ENCODE measurements at places on chromosomes 6 and 20.

- no peak for DNase-seq
Observed at GRCh38 chr6:7085911-7086310, 21.9 kb upstream of the RREB1 start.

DNA sequence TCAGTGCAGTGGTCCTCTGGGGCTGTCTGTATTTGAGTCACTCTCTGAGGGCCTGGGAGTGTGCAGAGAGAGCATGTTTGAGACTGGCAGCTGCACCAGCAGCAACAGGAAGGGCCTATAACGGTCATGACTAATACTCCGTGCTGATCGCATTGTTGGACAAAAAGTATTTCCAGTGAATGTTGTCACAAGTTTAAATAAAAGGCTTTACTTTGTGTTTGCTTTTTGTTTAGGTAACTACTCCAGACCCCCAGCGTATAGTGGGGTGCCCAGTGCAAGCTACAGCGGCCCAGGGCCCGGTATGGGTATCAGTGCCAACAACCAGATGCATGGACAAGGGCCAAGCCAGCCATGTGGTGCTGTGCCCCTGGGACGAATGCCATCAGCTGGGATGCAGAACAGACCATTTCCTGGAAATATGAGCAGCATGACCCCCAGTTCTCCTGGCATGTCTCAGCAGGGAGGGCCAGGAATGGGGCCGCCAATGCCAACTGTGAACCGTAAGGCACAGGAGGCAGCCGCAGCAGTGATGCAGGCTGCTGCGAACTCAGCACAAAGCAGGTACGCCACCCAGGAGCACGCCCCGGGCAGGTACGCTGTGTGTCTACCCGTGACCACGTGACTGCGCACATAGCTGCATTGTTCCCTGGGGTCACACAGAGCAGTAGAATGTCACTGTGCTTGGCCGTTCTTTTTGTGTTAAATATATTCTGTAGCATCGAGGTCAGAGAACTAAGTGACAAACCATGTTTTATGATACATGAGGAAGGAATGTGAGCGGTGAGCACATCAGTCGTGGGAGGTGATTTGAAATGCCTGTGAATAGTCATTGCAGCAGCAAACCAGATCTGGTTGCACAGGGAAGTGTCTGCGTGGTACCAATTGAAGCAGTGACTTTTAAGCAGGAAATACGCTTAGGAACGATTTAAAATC is 174.7 kb downstream of the TMEM242 start:
- no peak for DNase-seq

DNA sequence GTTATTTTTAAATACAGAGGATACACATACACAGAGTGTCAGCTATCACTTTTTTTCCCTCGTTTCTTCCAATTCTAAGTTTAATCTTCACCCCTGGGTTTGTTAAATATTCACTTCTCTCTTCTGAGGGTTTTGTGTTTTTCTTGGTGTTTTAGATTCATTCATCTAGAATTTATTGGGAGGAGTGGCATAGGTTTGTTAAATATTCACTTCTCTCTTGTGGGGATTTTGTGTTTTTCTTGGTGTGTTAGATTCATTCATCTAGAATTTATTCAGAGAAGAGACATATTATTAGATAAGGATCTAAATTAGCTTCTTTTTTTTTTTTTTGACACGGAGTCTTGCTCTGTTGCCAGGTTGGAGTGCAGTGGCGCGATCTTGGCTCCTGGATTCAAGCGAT is 3.9 kb downstream of the GTF2H5 start:
- DNase-seq, result no peak

GRCh38 chr6:109714166-109714565 is 23.1 kb downstream of the FIG4 start:
- no peak for DNase-seq

DNA sequence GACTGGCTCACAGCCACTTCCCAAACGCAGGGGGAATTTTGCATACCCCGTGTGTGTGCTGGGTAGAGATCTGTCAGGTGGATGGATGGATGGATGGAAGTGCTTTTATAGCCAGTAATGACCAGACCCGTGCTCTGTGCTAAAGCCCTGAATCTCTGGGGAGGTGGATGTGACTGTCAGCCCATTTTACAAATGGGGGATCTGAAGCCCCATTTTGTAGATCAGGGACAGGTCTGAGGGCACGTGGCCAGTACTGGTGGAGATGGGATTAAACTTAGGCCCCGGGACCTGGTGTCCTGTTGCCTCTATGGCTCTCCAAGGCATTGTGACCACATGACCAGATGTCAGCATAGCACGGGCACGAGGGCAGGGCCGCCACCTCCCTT is 38.2 kb upstream of the ZBP1 start:
- peak; percentile 9 for DNase-seq

DNA sequence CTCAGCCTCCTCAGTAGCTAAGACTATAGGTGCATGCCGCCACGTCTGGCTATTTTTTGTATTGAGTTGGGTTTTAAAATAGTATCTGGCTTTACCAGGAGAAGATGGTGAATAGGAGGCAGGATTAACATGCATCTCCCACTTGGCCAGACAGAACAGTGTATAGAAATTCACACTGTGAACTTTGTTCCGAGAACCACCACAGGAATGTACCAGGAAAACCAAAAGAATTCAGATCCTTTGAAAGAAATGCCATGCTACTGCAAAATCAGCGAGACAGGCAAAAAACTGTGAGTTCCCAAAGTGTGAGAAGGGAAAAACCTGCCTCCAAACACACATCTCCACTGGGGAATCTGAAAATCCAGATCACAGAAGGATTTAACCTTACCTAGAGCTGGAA is 327.6 kb downstream of the NKAIN2 start:
- DNase-seq, result no peak

DNA sequence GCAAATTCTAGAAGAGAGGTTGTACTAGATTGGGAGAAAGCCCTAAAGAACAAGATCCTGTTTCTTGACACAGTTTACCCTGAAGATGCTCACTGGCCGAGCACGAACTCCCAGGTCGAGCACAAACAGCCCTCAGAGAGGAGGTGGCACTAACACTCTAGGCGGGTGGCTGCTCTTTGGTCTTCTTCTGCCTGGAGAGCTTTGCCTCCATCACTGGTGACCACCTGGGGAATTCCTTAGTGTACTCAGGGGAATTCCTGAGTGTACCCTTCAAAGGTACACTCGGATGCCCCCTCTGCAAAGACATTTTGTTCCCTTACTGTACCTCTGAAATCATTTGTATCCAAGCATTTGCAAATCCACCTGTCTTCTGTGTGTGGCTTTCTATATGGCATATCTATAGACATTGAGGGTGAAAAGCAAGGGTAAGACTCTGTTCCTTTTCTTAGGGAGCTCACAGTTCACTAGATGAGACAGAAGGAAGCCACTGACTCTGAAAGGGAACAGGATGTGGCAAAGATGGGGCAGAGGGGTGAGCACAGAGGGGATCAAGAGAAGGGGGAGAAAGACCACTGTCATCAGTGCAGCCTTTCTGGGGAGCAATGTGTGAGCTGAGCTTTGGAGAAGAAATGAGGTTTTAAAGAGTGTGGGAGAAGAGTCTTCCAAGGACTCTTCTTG is 169.8 kb upstream of the PROKR2 start:
- DNase-seq, result no peak

- no peak for DNase-seq
Observed at GRCh38 chr6:139841794-139842215, 467.4 kb upstream of the CITED2 start.

- no peak for DNase-seq
Observed at GRCh38 chr6:4010689-4011090, 68.2 kb downstream of the FAM217A start.

DNA sequence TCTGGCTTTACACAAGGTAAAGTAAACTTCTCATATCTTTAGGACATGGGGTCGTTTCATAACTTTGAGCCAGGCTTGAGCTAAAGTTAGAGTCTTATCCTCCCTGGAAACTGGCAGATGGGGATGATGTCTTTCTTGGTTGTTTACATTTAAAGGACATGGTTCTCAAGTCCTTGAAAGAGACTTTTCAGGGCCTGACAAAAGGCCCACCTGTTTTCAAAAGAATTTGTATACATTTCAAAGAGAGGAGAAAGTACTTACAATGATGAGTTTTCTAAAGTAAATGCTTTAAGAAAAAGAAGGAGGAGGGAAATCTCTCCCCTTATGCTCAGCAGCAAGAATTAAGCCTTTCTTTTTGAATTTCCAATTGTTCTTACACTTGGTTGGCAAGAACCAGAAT is 45.7 kb upstream of the TINAG start:
- DNase-seq, result no peak

- DNase-seq, result no peak
Observed at GRCh38 chr6:8583291-8583690, 147.9 kb upstream of the SLC35B3 start.

- no peak for DNase-seq
Observed at GRCh38 chr6:36848658-36849441, 9.6 kb upstream of the CPNE5 start.

DNA sequence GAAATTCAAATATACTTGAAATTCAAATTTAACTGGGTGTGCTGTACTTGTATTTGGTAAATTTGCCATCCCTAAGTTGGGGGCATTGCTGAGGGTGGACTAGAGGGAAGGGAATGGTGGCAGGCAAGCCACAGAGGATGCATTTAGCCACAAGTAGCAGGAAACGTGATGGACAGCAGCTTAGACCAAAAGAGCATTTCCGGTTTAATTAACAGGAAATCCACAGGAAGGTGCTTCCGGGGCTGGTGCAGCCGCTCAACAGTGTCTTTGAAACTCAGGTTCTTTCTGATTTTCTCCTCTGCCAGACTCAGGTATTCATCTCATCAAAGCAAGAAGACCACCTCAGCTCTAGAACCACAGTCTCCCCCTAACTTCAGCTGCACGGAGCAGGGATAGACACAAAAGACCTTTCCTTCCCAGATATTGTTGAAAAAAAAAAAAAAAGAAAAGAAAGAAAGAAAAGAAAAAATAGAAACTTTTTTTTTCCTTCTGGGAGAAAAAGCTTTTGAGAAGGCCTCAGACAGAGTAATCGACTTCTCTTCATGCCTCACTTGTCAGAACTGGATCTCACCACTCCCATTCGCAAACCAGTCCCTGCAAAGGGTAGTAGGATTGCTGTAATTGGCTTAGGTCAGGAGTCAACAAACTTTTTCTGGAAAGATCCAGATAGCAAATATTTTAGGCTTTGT is 8.0 kb upstream of the BCAS1 start:
- DNase-seq, result no peak

GRCh38 chr6:144065213-144065660 is 30.1 kb downstream of the SF3B5 start:
- no peak for DNase-seq

DNA sequence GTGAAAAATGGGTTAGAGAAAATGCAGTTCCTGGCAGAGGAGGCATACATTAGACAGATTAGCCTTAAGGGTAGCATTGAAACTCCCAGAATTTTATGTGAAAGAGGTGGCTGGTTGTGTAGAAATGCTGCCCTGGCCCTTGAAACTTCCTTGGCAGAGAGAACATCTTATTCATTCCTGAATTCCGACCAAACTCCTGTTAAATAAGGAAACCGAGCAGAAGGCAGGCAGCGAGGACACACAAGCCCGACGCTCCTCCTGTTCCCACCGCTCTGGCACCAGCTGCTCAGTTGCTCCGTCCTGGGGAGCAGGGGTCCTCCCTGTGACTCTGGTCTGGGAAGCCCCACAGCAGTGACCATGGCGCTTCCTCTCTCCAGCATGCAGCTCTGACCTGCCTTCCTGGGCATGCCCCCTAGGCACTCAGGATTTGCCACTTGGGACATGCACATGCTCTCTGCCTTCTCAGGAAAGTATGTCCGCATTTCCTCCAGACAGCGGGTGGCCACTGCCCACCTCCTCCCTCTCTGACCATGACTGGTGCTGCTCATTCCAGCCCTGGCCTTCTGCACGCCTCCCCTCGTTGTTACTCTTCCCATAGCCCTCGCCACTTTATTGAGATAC is 35.2 kb upstream of the CLDN20 start:
- no peak for DNase-seq

GRCh38 chr20:13492001-13492481 is 146.7 kb downstream of the TASP1 start:
- peak; percentile 40 for DNase-seq

- no peak for DNase-seq
Observed at GRCh38 chr20:33645396-33645795, 16.7 kb upstream of the C20orf144 start.

- no peak for DNase-seq
Observed at GRCh38 chr20:61162451-61162850, 89.6 kb upstream of the CDH4 start.

GRCh38 chr6:78430521-78430920 is 436.8 kb upstream of the IRAK1BP1 start:
- DNase-seq, result no peak

DNA sequence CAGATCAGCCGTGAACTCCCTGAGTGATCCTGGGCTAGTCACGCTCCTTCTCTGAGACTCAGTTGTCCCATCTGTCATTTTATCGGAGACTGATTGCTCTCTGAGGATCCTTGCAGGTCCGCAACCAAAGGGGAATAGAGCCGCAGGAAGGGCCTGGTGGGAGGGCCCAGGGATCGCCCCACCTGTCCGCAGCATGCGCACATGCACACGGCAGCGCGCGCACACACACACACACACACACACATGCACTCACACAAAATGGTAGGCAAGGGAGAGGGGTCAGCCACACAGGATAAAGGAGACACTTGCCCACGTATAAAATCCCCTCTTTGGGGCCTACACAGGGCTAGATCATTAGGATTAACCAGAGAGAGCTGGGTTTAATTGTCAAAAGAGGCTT is 95.6 kb upstream of the FOXP4 start:
- no peak for DNase-seq

DNA sequence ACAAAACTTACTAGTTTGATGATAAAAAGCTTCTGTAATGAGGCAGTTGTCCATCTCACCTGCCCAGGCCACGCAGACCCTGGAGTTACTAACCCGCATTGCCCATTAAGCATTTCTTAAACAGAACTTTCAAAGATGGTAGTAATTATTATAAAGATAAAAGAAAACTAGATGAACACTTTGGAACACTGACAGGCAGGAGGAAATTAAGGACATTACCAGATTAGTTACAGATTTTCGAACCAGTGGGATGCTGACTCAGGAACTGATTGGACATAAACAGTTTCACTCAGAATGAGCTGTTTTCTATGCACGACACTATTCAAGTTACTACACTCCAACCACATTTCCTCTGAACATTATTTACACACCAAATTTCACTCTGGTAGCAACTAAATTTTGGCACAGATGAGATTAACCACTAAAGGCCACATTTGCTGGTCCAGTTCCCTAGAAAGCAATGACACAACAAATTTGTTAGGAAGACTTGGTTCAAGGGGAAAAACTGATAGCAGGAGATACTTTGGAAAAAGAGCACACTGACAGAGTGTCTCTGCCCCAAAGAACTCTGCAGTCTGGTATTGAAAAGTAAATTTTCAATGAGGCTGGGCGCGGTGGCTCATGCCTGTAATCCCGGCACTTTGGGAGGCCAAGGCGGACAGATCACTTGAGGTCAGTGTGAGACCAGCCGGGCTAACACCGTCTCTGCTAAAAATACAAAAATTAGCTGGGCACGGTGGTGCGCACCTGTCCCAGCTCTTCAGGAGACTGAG is 3.0 kb downstream of the ROMO1 start:
- no peak for DNase-seq

GRCh38 chr20:10658876-10659632 is 14.7 kb downstream of the JAG1 start:
- DNase-seq, result no peak

GRCh38 chr20:23412026-23412425 is 9.3 kb downstream of the NAPB start:
- DNase-seq, result no peak

GRCh38 chr20:38460040-38460623 is 12.5 kb upstream of the RALGAPB start:
- no peak for DNase-seq

Measured in tibial nerve (tissue), 4 donors.